ENCODE measurements at places on chromosomes 13 and 19.

- DNase-seq, result peak; percentile 41
These were observed 258.4 kb downstream of the SPRY2 start for GRCh38 chr13:80082396-80083080.

GRCh38 chr19:33960566-33960965 is 163.9 kb downstream of the KCTD15 start:
- DNase-seq, result no peak

- DNase-seq, result peak; percentile 91
These were observed 140.9 kb upstream of the UBL3 start for GRCh38 chr13:29991343-29991742.

GRCh38 chr13:99800011-99800410 is 171.6 kb downstream of the ZIC5 start:
- DNase-seq, result no peak

DNA sequence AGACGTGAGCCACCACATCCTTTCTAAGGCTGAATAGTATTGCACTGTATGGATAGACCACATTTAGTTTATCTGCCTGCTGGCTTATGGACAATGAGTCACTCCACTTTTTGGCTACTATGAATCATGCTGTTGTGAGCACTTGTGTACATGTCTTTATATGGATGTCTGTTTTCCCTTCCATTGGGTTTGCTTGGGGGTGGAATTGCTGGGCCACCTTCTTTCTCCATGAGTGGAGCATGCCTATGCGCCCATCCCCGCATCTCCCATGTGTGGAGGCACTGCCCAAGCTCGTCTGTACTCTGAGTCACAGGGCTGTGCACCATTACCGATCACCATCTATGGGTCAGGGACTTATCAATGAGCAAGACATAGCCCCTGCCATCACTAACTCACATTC is 127.2 kb upstream of the GJB6 start:
- DNase-seq, result peak; percentile 83

DNA sequence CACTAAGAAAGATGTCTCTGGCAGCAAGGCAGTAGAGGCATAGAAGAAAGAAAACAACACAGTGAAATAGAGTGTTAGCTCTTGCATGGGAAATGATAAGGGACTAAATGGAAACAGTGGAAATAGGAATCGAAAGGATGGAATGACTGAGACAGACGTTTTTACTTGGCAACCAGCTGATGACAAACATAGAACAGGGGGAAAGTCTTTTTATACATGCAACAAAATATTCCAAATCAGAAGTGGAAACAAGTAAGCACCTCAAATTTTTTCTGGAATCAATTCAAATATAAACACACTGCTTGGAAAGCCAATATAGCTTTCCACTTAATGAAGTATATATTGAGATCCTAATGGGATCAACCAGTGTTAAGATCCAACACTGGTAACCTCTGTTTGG is 110.2 kb downstream of the MZT1 start:
- no peak for DNase-seq

- no peak for DNase-seq
These were observed 471.4 kb downstream of the MYO16 start for GRCh38 chr13:109100705-109101304.

DNA sequence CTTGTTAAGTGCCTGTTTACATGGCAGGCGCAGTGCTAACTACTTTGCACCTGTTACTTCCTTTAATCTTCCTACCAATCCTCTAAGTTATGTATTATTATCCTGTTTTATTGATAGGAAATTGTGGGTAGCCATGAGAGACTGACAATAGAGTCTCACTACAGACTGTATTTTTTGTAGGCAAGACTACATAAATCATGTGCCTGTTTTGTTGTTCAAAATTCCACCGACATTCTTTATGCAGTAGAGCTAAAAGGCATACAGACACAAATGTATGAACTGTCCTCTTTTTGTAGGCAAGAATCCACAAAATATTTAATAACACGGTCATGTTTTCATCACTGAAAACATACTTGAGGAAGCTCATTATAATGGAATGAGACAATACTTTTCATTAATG is 205.5 kb downstream of the NALCN start:
- no peak for DNase-seq
